ENCODE measurements at places on chromosomes 13 and 19.

- DNase-seq: no peak
These were observed 2.8 kb downstream of the SACS start for GRCh38 chr13:23430664-23431063.

DNA sequence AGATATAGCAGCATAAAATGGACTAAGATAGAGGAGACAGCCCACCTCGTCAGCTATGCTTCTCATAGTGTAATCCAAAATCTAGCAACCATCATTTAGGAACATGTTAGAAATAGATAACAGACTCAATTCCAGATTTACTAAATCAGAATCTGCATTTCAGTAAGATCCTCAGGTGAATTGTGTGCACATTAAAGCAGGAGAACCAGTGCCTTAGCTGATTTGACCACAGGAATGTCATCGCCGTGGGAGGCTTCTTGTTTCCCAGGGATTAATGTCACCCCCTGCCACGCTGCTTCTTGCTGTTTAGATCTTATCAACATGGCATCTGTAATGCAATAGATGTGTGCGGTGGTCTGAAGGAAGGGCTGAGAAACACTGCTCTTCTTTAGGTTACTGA is 84.0 kb downstream of the GPC5 start:
- no peak for DNase-seq

DNA sequence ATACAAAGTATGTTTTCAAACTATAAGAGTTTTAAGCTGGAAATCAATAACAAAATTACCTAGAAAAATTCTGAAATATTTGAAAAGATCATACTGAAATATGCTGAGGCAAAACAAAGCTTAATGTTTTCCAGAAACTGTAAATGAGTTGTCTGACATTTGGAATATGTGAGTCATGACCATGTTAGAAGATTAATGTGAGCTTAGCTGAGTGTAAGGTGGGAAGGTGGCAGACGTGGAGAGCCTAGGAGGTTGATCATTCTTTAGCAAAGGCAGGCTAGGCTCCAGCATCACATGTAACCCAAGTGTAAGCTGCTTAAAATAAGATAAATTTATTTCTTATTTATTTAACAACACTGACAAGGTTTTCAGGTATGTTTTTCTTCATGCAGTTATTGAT is 2086.1 kb upstream of the PCDH20 start:
- no peak for DNase-seq

GRCh38 chr13:73984201-73984600 is 150.0 kb downstream of the KLF12 start:
- DNase-seq: no peak

DNA sequence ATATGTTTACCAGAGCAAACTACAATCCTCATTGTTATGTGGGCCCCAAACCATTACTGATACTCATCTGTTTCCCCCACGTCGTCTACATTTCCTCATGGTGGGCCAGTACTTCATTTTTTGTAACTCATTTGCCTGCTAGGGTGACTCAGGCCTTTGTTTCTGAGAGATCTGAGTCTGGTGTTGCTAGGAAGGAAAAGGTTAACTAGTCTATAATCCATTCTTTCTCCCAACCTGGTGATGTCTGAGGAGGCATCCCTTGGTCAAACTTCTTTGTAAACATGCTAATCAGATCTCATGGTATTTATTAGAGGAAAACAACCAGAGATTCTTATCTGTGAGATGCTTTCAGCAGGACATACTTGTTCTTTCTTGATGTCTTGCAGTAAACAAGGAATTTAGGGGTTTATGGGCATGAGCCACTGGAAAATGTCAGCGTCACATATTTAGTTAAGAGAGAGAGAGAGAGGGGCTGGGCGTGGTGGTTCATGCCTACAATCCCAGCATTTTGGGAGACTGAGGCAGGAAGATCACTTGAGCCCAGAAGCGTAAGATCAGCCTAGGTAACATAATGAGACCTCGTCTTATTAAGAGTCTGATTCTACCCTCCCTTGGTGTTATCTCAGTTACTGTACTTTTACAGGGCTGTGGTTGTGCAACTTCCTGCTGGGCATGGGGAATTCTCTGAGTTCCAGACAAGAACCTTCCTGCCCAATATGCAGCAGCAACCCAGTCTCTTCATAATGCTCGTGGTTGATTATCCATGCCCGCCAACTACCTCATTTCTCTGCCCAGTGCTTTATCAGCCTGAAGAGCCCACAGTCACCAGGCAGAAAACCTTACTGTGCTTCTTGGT is 9.7 kb upstream of the DPRX start:
- no peak for DNase-seq

GRCh38 chr19:50357178-50358100 is 8.0 kb downstream of the NAPSA start:
- DNase-seq: no peak

- DNase-seq: peak; percentile 68
These were observed 22.5 kb downstream of the DOT1L start for GRCh38 chr19:2186071-2186846.

DNA sequence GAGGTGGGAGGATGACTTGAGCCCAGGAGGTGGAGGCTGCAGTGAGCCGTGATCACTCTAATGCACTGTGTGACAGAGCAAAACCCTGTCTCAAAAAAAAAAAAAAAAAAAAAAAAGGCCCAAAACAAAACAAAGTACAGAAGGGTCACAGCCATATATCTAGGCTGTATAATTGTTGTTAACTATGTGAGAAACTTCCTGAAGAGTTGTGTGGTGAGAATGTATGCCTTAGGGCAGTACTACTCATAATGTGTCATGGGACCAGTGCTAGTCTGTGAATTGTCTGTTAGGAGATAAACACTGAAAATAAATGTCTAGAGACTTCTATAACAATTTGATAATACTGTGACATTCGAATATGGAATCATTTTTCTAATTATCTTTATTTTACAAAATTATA is 43.1 kb downstream of the PAN3 start:
- DNase-seq: no peak

GRCh38 chr13:99415014-99415650 is 86.1 kb upstream of the TM9SF2 start:
- DNase-seq: no peak

DNA sequence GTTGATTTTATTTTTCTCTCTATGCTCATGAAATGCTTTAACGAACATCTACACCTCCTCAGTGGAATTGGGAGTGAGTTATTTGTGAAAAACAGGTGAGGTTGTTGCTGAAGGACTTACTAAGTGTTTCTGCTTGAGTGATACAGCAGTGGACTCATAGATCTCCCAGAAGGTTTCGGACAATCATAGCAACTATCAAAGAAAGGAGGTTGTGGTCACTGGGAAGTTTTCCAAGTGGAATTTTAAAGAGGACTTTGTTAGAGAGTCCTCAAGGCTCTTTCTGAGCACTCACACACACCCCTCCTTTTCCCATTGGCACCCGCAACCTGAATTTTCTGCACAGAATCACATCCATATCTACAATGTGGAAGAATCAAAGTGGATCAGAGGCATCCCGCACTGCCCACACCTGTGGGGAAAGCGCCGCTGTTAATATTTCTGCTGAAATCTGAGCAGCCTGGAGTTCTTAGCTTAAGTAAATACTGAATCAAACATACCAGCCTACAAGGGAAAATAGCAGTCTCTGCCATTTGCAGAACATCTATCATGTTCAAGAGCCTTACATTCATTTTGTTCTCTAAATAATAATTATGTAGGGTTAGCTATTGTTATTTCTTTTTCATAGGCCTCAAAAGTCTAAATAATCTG is 719.4 kb downstream of the DIAPH3 start:
- no peak for DNase-seq

DNA sequence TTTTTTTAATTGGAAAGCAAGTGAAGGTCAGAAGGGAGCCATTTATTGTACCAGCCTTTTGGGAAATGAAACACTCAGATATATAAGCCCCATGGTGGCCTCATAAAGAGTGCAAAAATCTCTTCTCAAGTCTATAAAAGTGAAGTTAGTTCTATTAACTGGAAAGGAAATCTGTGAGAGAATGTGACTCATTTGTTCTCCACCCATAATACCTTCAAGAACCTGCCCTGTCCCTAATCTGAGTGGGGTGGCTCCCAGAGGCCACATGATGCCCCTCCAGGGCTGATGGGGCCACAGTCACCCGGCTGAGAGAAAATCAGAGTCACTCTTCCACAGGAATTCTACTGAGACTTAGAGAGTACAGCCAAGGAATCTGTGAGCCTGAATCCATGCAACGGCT is 65.8 kb upstream of the SERP2 start:
- no peak for DNase-seq

DNA sequence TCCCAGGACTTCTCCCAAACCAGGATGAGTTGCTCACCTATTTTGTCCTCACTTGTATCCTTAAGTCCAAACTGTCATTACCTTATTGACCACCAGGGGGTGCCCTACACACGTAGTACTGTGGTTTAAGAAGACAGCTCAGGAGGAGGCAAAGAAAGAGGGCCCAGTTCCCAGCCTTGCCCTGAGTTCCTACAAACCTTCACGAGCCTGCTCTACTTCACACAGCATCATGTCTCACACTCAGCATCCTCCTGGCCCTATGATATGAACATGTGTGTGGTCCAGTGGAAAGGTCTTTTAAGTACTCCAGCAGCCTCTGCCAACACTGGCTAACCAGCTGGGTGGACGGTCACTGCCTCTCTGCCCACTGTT is 8.1 kb upstream of the ZNF784 start:
- DNase-seq: peak; percentile 69

DNA sequence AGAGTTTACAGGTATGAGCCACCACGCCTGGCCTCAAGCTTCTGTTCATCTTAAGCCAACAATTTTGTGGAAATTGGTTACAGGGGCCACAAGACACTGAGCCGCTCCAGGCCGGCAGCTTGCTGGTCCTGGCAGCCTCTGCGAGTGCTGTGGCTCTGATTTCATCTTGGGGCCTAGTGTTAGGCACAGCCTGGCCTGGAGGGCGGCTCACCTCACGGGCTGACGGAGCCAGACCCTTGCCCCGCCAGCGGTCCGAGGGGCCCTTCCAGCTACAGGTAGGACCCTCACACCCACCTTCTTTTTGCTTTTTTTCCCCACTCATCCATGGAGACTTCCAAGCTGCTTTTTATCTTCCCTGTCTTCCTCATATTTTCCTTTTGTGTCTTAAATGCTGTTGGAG is 8.6 kb downstream of the ZNF544 start:
- no peak for DNase-seq

- DNase-seq: no peak
These were observed 5.1 kb downstream of the COL4A1 start for GRCh38 chr13:110301606-110302553.

- DNase-seq: no peak
These were observed 55.4 kb downstream of the FOXO1 start for GRCh38 chr13:40611004-40611403.

GRCh38 chr13:79943346-79944023 is 397.4 kb downstream of the SPRY2 start:
- DNase-seq: no peak

DNA sequence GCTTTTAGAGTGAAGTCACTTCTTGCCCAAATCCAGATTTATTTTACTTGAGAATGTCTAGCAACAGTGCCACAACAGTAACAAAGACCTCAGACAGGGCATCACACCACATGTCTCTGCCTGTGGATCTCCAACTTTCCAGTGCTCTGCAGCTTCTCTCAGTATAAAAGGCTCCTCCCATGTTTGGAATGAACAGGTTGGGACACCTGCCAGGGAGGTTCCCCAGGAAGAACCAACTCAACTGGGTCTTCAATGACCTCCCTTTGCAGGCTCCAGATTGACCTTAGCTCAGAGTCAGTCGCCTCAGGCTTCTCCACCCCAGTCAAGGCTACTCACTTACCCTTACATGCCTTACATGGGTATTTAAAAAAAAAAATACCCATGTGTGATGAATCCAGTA is 3.4 kb downstream of the ZNF823 start:
- no peak for DNase-seq

GRCh38 chr13:113919761-113920559 is 53.9 kb downstream of the C13orf46 start:
- DNase-seq: no peak

DNA sequence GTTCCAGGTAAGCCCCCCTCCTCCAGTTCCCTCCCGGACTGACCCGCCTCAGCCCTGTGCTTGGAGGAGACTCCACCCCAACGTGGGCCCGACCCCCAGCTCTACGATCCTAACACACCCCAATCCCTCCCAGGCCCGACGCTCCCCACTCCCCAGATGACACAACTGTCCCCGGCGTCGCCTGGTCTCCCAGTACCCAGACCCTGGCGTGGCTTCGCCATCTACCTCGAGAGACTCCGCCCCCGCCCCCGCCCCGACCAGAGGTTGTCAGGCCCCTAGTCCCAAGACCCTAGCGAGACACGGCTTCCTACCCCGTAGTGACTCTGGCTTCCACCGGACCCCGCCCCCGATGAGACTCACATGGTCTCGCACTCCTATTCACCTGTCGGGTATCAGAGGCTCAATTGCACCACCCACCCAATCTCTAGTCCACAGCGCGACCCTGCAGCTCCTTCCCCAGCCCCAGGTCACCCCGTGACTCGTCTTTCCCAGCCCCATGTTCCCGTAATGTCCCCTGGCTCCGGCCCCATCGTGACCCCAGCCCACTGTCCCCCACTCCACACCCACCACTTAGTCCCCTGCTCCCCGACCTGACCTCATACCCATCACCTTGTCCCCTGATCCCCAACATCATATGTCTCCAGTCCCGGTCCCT is 2.9 kb downstream of the CD37 start:
- DNase-seq: no peak

- no peak for DNase-seq
These were observed 64.1 kb downstream of the ZNF429 start for GRCh38 chr19:21569494-21569865.

- no peak for DNase-seq
These were observed 154.1 kb downstream of the PTPRS start for GRCh38 chr19:5186293-5187050.

DNA sequence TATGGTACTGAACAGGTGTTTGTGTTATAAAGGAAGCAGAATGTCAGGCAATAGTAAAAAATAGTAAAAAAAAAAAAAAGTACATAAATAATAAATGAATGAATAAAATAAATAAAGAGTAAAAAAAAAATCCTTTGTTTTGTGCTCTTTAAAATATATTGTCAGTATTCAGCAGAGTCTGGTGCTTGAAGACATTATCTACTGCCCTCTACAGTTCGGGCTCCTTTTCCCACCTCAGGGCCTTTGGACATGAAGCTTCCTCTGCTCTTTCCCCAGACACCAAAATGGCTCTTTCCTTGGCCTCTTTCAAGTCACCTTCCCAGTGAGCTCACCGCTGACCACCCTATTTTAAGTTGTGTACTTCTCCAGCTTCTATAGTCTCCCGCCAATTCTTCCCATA is 137.5 kb downstream of the TNFRSF19 start:
- DNase-seq: no peak
